ENCODE measurements at places on chromosomes 3 and 15. TPM values are rescaled to one million over a fixed set of nuclear protein-coding genes. Genes with fewer than 3 reads are reported as not detected.

- DNase-seq: no peak
Observed at GRCh38 chr15:27025481-27025966, 54.5 kb downstream of the GABRG3 start.

DNA sequence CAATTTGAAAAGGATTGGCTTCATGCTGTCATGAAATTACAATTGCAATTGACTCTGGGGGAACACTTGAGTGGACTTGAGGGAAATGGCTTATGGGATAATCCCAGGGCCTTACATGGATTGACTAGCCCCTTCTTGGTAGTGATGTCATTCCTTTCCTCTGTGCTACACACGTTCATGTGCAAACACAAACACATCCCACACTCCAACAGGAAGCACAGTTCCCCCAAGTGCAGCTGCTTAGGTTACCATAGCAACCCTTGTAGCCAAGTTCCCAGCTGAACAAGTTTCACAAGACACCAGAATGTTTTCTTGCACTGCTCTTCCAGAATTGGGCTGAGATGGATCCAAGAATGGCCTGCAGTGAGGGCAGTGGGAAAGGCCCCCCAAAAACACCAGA is 217.0 kb downstream of the ZNF621 start:
- peak; percentile 64 for DNase-seq

DNA sequence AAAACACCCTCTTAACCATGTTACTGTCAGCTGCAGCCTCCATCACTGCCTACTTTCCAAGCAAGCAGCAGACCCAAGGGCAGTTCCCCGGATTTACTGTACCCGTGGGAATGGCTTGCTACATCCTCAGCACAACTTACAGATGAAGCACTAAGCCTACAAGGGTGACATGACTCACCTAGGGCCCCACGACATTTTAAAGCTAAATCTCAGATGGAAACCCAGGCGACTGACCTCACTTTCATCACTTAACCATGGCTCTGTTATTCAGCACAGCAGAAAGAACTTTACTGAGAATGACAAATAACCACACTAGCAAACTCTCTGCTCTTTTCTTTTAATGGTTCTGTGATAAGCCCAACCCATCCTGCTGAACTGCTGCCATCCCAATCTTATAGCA is 65.6 kb downstream of the SUMF1 start:
- DNase-seq: no peak

The GLDN gene
- not detected for total RNA-seq

The SLC24A5 gene
- not detected for total RNA-seq

Measured in kidney epithelial cell (primary cell).